Amniotic stem cell (primary cell): ENCODE measurements at places on chromosomes 7 and 10.

- no peak for DNase-seq
Measured at GRCh38 chr7:105538339-105538738, 6.3 kb downstream of the RINT1 start.

GRCh38 chr7:138248609-138249008, 172.3 kb downstream of the AKR1D1 start:
- no peak for DNase-seq

GRCh38 chr7:101112233-101112632, 14.7 kb upstream of the SERPINE1 start:
- no peak for DNase-seq

DNA sequence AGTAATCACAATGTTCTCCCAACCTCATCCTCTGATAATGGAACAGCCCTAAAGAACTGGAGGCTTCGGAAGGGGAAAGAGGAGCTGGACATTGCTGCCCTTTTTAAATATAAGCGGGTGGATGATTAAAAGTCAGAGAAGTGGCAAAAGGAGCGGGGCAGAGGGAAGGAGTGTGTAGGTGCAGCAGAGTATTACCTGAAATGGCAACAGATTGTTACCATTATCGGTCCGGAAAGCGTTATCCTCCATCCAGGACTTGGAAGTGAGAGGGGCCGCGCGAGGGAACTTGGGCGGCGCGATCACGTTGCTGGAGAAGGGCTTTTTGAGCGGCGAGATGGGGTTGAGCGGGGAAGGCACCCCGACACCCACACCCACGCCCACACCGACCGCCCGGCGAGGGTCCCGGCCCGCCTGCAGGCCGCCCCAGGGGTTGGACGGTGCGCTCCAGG, 51.7 kb downstream of the CPEB3 start:
- no peak for DNase-seq

- no peak for DNase-seq
Measured at GRCh38 chr7:131148708-131149428, 178.8 kb upstream of the MKLN1 start.

- DNase-seq: peak; percentile 30
Measured at GRCh38 chr7:31744294-31744874, 57.4 kb downstream of the PPP1R17 start.

- DNase-seq: no peak
Measured at GRCh38 chr7:44454348-44454747, 36.1 kb downstream of the NUDCD3 start.

GRCh38 chr7:129797214-129797789, 155.5 kb downstream of the UBE2H start:
- no peak for DNase-seq

DNA sequence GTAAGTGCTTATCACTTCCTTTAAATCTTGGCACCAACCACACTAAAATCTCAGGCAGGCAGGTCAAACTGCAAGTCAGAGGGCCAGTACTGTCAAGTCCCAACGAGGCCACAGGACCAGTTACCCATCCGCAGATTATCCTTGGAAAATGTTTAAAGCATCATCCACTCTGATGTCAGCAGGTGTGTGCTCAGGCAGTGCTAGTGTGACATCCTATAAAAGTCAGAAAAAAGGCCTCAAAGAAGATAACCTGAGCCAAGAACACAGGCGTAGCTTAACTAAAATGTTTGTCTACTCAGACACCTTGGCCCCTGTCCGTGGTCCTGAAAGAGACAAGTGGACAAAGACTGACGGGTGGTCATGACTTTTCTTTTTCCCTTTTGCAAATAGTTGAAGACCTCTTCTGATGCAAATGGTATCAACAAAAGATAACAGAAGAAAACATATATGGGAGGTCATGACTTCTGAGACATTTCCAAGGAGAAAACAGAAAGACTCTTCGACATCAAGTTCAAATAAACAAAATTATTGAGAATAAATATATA, 309.3 kb downstream of the KCNMA1 start:
- no peak for DNase-seq

DNA sequence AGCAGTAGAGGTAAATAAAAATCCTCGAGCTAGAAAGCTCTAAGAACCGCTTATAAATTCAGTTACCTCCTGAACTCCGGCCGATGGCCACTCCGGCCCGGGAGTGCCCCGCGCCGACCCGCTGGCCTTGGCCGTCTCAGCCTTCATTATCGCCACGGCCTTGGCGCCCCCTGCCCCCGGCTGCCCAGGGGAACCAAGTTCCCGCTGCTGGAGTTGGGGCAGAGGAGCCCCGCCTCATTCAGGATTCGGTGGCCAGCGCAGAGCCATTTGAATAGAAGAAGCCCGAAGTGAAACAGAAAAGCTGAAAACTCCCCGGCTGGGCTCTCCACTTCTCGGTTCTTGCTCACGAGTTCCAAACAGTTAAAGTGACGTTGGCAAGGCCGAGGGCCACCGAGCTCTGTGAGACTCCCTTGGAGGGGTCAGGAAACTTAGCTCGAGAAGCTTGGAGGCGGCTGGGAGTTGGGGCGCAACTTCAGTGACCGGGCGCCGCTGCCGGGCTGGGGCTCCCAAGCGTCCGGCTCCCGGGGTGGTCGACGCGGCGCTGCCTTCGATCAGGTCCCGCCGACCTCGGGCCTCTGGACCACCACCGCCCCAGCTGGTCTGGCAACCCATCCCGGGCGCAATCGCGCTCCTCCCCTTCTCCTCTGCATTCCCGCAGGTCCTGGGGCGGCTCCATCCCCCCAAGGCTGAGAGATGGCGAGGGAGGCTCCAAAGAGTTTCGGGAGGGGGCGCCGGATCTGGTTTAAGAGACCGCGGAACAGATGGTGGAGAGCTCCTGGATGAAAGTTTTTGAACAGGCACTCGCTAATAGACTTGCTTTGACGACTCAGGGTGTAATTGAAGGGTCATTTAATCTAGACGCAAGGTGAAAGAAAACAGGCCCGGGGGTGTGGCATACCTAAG, 5.8 kb upstream of the FEZF1 start:
- no peak for DNase-seq

DNA sequence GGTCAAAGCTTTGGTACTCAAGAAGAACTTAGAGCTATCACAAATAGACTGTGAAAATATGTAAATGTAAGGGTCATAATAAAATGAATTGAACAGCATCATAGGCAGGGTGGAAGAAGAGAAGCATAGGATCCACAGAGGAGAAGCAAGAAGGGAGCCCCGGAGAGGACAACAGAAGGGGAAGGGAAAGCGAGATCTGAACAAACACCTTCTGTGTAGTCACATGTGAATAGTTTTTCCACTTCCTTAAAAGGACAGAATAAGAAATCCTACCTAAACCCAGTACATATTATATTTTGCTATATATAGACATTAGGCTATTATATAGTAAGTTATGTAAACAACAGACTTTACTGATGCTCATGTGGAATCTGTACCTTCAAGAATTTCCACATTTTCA, 160.2 kb downstream of the DKK1 start:
- no peak for DNase-seq

DNA sequence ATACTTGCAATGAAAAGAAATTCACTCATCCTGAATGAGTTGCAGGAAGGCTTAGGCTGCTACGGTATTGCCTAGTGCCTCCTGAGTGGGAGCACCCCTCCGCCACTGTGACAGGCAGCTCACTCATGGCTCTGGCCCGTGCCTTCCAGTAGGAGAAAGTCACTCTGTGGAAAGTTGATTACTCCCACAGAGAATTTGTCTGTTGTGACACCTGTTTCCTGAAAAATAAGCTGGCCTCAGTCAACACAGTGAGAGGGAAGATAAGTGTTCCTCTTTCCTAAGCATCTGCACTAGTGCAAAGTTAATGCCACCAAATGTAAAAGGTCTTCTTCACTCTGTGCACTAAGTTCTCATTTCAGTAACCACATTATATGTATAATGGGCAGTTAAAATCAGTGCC, 158.8 kb upstream of the INHBA start:
- DNase-seq: no peak

DNA sequence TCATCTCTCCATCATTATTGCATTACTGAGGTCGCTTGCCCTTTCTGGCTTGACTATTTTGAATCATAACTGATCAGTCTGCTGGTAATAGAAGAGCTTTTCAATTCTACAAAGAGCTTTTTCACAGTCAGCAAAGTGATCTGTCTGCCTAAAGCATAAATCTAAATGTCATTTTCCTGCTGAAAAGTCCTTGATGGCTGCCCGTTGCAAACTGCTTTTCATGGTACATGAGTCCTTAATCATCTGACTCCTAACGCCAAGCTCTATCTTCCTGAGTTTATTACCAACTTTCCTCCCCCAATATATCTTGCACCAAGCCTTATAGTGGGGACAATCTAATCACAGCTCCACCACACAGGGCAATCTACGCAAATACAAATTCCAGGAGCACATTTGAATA, 39.8 kb downstream of the THSD7A start:
- no peak for DNase-seq

GRCh38 chr10:120803972-120804371, 47.2 kb upstream of the WDR11 start:
- DNase-seq: no peak

DNA sequence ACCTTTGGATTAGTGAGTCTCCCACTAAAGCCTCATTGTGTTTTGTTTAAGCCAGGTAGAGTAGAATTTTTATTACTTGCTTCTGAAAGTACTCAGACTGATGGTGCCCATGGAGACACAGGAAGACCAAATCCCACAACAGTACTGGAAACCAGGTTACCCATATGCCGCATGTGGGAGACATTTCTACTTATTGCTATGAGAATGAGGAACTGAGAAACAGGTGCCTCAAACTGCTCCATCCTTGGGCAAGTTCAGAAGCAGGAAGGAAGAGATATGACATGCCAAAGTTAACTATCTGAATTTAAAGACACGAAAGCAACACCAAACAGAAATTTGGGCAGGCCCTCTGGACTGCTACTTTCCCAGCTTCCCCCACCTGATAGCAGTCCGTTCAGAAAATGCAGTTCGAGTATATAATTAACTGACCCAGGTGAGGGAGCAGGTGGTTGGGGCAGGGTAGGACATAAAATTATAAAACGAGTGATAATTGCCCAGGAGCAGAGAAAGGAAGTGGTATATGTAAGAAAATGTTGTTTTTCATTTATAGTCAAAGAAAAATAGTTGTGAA, 382.3 kb upstream of the MTPN start:
- DNase-seq: no peak

GRCh38 chr10:126670895-126671261, 385 bp upstream of the C10orf90 start:
- no peak for DNase-seq

DNA sequence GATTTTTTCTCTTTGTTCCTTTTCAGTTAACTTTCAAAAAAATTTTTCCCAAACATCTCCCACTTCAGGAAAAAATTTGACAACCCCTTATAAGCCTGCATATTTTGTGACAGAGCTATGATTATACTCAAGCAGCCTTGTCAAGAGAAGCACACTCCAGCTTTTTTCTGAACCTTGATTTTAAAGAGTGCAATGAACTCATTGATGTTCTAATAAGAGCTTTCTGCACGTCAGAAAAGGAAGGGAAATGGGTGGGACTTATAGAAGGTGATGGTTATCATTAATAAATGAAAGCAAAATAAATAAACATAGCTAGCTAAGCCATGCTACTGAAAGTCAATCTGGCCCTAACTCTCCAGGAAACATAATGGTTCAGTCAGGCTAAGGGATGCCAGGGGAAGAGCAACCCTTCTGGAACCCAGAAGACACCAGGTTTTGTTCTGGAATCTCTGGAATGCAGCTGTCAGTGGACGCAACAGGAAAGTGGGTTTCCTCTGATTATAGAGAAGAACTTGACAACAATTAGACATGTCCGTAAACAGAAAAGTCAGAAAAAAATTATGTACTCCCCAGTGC, 76.1 kb downstream of the NHLRC2 start:
- no peak for DNase-seq

DNA sequence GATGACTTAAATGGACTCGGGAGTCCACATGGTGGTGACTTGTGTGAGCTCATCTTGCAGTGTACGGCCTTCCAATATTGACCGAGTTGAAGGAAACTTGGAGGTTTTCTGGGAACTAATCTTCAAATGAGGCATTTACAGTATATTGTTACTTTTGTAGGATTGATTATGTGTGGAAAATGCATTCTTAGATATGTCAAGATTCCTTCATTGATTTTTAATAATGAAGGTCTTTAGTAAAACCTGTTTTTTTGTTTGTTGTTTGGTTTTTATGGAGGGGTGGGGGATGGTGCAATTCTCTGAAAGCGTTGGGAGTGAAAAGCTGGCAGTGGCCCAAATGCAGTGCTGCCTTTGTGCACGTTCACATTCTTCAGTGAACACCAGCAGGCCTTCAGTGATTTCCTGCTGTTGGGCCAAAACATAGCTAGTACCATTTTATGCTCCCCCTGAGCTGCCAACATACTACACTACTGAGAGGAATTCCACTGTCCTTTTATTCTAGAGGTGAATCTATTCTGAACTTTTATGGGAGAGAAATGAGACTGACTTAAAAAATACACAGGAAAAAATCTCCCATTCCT, 50.4 kb downstream of the CCNY start:
- no peak for DNase-seq

DNA sequence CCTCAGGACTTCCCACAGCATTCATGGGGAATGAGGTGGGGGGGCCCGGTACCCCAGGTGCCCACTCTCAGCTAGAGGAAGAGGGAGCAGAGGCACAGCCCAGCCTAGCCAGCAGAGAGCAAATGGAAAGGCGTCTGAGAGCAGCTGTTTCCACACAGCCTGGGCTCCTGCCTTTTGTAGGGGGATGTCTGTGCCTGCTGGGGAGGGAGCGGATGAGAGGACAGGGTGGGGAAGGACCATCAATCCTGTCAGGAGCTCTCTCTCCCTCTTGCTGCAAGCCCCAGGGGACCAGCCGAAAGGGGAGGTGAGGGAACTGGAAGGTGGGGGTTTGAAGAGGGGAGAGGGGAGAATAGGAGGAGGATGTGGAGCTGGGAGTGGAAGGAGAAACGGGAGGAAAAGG, at the start of gene PKD2L1:
TSS of gene PKD2L1 (minus strand) at position 150 of the 400 bp plus-strand sequence. CDS start at position 25, 125 bp downstream.
- DNase-seq: no peak

GRCh38 chr7:142720172-142720773, 29.0 kb upstream of the PRSS1 start:
- no peak for DNase-seq
